ENCODE measurements at places on chromosomes 7 and 10.

GRCh38 chr10:30178356-30178964 is 119.1 kb upstream of the JCAD start:
- DNase-seq, result no peak

GRCh38 chr7:105776068-105776790 is 100.2 kb downstream of the ATXN7L1 start:
- DNase-seq, result no peak

- no peak for DNase-seq
These were observed 287.0 kb upstream of the IGFBP3 start for GRCh38 chr7:46207931-46208634.

GRCh38 chr7:81285142-81285871 is 366.5 kb upstream of the SEMA3C start:
- no peak for DNase-seq

GRCh38 chr7:14931511-14932215 is 29.1 kb upstream of the DGKB start:
- no peak for DNase-seq

- DNase-seq, result no peak
These were observed 126.0 kb upstream of the NRBF2 start for GRCh38 chr10:63007112-63007511.

- DNase-seq, result peak; percentile 23
These were observed at the start of gene ATRNL1 for GRCh38 chr10:115093286-115093775. Gene ATRNL1 (plus strand): TSS chr10:115093365. CDS start chr10:115093751, 386 bp downstream.

- DNase-seq, result no peak
These were observed 575.3 kb downstream of the ETV1 start for GRCh38 chr7:13414181-13414580.

DNA sequence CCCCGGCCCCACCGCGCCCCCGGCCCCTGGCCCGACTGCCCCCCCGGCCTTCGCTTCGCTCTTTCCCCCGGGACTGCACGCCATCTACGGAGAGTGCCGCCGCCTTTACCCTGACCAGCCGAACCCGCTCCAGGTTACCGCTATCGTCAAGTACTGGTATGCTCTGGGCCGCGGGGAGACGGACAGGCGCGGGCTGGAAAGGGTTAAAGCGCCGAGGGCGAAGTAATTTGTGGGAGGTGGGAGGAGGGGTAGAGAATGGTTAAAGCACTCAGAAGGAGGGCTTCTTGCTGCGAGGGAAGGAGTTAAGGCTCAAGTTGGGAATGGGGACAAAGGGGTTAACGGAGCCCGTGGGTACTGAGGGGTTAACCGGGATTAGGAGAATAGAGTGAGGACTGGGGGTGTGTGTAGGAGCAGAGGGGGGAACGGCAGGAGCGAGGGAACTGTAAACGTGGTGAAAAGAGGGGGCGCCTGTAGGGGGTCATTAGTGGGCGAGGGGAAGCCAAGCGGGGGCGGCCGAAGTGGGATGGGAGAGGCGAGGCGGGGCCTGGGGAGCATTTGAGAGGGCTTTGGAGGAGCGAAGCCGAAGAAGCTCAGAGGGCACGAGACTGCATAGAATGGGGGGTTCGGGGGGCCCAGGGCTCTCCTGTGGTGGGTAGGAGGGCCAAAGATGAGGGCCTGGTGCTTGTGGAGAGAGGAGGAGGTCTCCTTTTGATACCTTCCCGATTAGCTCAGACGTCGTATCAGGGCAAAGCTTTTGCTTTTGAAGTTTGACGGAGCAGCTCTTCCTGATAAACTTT is 605 bp downstream of the SUFU start:
- no peak for DNase-seq

DNA sequence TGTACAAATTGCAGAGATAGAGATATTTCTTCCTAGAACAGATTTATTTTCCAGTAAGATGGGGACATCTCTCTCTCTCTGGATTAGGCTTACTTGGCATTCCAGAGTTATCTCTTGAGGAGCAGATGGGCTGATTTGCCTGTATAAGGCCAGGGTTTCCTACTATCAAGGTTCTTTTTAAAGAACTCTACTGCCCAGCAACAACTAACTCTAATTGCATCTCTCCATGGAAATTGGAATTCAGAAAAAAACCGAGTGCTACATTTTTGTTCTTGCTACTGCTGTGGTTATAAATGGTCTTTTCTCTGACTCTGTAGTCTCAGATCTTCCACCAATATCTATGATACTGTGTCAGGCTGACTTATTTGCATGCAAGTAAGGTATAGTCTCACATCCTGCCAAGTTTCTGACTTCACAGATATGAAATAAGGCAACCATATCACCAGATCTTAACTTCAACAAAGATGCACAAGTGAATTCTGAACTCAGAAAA is 161.1 kb downstream of the CRPPA start:
- DNase-seq, result no peak

DNA sequence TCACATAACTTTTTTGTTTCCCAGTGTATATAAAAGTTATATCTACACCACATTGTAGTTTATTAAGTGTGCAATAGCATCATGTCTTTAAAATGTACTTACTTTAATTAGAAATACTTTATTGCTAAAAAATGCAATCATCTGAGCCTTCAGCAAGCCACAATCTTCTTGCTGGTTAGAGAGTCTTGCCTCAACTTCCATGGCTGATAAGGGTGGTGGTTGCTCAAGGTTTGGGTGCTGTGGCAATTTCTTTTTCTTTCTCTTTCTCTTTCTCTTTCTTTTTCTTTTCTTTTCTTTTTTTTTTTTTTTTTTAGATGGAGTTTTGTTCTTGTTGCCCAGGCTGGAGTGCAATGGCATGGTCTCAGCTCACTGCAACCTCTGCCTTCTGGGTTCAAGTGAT is 360.0 kb downstream of the MAGI2 start:
- no peak for DNase-seq

DNA sequence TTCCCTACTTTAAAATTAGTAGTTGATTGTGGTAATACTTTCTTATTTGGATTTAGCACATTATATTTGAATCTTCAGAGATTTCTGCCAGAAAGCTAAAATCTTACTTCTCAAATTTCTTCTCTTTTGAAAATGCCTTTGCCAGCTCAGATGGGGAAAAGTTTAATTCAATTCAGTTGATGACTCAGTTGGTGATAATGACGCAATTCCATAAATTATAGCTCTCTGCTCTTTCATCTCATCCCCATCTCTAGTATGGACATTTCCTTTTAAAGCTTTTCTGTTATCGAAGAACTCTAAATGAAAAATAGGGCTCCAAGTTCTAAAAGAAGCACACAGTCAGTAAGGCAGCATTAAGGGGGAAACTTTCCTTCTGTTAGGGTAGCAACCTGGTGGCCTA is 25.5 kb downstream of the RNLS start:
- DNase-seq, result no peak

GRCh38 chr7:30998180-30998579 is 34.4 kb downstream of the GHRHR start:
- DNase-seq, result no peak

GRCh38 chr7:149883452-149883861 is 9.7 kb downstream of the ATP6V0E2 start:
- DNase-seq, result peak; percentile 77

- DNase-seq, result no peak
These were observed 18.0 kb upstream of the RSU1 start for GRCh38 chr10:16835228-16835627.

- no peak for DNase-seq
These were observed 44.7 kb upstream of the INSIG1 start for GRCh38 chr7:155252892-155253501.

DNA sequence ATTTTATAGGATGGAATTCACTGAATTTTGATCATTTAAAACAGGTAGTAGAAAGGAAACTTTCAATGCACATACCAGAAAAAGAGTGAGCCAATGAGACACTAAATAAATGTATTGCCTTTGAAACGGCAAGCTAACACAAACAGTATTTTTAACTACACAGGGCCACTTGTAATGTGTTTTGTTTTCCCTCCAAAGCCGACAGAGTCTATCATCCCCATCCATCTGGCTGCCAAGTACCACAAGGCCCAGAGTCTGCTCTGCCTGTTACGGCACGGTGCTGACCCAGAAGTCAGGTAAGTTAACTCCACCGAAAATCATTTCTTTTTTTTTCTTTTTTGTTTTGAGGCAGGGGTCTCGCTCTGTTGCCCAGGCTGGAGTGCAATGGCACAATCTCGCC is 1.5 kb downstream of the ANKRD61 start:
- no peak for DNase-seq

DNA sequence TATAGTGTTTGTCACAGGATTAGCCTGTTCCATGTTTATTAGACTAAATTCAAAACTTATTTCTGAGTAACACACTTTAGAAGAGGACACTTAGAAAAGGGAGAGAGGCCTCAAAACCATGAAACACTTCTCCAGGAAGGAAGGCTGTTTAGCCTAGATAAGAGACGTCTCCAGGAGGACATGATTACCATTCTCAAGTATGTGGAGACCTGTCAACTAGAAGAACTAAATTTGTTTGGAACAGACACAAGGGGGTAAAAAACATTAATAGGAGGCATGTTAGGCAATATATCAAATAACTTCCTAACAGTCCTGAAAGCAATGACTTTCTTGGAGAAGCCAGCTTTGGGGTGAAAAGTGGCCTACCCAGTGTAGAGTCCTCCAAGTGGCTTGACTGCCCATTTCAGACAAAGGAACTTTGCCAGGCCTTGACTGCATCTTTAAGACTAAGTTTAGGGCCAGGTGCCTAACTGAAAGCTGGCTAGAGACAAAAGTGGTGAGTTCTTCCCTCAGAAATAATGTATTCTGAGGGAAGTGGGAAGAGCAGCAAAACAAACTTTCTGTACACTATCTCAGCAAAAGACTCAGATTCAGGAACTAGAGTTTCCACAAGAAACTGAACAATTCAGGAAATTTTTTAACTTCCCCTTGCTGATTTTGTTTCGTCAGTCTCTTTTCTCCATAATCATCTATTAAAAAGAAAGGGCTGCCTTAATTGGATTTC is 11.8 kb downstream of the NCOA4 start:
- DNase-seq, result no peak

- no peak for DNase-seq
These were observed 5.3 kb downstream of the NUDT1 start for GRCh38 chr7:2247141-2247995.

- DNase-seq, result no peak
These were observed 20.8 kb downstream of the VSIR start for GRCh38 chr10:71752391-71753090.

DNA sequence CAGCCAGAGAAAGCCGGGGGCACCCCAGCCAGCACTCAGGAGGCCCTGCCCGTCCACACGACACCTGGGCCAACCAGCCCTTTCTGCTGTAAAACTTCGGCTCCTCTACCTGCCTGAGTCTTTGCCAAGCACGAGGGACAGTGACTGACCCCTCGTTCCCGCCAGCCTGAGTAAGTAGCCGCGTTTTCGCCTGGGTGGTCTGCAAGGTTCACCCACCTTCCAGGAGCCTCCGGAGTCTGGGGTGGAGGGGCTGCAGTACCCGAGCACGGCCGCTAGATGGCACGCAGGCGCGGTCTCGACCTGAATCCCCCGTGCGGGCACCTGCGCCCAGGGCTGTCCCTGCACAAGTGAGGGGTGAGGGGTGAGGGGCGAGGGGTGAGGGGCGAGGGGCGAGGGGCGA is 192.7 kb downstream of the PTPRN2 start:
- no peak for DNase-seq

GRCh38 chr10:58044072-58044471 is 223.6 kb downstream of the IPMK start:
- no peak for DNase-seq

DNA sequence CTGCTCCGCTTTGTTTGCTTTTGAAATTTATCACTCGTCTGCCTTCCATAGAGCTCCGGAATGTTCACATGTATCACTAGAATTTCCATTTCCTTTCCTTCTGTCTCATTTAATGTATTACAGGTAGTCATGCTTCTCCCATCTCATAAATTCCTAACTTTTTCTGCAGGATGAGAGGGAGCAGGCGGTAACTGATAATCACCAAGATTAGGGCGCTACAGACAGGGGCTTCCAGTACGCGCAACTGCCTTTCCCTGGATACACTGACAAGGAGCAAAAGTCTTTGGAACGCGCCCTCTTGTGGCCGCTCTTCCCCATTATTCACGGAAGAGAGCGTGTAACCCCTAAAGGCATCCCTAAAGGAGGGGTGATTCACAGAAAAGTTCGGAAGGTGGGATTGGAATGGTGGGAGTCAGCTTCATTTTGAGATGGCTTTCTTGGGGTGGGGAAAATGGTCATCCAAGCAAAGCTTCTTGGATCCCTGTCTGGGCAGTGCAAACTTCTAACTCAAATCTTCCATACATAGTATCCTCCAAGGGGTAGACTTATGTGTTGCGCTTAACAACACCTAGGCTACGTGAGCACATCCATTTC is 6.5 kb downstream of the INHBA start:
- peak; percentile 80 for DNase-seq

DNA sequence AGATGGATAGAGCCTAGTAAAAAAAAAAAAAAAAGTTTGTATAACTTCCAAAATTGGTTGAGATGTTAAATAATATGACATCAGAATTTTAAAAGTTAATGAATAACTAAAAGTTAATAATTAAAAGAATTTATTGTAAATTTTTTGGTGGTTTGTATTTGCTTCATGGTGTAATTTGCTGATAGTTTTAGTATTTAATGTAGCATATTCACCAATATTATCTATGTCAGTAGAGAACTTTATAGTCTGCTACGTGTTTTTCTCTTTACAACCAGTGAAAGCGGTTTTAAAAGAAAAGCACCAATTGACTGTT is 51.8 kb upstream of the STEAP4 start:
- no peak for DNase-seq

GRCh38 chr10:11864727-11865126 is 41.6 kb downstream of the PROSER2 start:
- DNase-seq, result no peak

GRCh38 chr7:130910949-130911944 is 177.2 kb upstream of the KLF14 start:
- no peak for DNase-seq
